NCI-H187 (cell line): ENCODE measurements at places on chromosomes 12 and 14.

DNA sequence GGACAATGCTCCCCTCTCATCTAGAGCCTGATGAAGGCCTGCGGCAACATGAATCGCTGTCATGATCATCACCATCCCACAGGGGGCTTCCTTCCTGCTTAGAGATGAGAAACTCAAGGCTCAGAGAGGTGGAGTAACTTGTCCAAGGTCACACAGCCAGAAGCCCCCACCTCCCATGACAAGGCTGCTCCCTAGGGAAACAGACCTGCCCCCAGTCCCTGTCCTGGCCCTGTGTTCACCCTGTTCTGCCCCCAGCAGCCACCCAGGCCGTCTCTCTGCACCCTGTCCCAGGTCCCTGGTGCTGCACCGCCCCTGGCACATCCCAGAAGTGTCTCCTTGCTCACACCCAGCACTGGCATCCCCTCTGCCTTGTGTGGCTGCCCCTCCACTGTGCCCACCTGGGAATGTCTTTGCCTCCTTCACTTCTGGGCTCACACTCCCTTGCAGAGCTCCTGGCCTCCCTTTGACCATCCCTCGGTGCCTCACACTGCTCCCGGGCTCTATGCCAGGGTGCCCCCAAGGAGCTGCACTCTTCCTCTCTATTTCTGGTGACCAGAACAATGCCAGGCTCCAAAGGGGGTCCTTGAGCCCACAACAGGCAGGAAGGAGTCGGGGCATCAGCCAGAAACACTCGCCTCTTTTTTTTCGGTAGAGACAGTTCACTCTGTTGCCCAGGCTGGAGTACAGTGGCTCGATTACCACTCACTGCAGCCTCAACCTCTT, 70.5 kb downstream of the BCL11B start:
- DNase-seq: no peak

DNA sequence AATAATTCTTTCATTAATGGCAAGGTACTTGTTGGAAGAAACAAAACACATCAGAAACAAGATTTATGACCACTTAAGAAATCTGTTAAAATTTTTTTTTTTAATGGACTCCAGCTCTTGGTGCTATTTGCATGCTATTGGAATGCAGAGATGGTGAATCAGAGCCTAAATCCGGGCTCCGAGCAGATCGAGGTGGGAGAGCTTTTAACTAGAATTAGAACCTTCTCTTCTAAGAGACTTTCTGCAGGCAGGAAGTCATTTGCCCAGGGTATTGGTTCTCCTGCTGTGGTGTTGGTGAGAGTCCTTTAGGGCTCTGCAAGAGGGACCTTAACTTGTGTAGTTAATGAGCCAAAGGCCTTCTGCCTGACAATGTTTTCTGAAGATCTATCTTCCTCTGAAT, 419.4 kb downstream of the SNAPC1 start:
- DNase-seq: no peak

GRCh38 chr12:86290615-86291014, 34.4 kb upstream of the MGAT4C start:
- no peak for DNase-seq

GRCh38 chr12:91379051-91379775, 196.6 kb upstream of the DCN start:
- DNase-seq: no peak

DNA sequence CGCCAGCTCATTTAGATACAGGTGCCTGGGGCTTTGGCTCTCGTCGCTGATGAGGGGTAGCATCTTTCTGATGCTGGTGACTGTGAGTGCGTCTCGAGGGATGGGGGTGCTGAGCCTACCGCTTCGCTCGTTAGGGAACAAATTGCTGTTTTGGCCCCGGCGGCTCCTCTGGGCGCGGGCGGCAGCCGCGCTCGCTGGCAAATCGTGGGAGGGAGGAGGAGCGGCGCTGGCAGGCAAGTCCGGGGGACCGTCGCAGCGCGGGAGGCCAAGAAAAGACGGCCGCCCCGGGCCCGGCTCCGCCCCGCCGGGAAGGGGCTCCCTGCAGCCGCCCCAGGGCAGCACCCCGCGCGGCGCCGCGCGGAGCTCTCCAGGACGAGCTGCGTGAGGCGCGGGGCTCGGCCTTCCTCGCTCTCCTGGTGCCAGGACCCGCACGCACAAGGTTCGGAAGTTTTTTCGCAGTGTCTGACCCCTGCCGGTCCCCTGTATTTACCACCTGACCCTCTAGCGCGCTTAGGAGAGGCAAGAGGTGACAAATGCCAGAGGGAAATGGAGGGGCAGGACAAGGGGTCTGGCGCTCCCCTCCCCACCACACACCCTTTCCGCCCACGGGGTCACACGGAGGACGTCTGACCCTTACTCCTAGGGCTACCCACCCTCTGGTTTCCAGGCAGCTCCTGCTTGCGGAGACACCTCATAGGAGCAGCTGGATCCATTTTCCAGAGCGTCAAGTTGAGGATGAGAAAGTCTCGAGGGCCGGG, 899 bp upstream of the KCNH3 start:
- no peak for DNase-seq

- DNase-seq: no peak
Measured at GRCh38 chr12:105667973-105668743, 337.7 kb downstream of the C12orf75 start.

DNA sequence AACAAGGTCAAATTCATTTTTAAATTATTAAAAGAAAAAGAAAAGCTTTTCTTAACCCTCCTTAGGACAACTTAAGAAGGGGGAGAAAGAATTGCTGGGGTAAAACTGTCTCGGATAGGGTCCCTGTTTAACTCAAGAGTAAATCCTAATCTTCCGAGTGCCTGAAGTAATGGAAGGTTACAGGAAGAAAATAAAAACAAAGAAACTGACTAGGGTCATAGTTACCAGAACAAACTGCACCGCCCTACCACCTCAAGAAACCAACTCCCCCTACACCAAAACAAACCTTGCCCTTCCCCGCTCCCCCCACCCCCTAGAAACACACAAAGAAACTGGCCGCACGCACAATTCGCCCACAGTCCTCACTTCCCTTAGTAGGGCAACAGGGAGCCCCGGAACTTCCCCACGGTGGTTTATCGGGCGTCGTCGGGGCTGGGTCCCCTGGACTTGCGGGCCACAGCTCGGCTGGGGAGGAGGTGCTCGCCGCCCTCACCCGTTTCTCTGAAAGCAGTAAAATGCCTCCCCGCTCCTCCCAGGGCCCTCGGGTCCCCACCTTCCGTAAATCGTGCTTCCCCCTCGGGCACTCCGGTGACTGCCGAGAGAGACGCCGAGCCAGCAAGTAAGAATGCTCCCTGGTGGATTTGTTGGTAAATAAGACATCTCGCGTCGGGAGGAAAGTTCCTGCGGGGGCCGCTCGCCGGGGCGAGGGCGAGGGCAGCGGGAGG, 2.4 kb downstream of the SINHCAF start:
- no peak for DNase-seq

GRCh38 chr12:116317986-116318575, 40.6 kb upstream of the MED13L start:
- no peak for DNase-seq

- DNase-seq: no peak
Measured at GRCh38 chr12:50101663-50102062, 2.1 kb upstream of the GPD1 start.

DNA sequence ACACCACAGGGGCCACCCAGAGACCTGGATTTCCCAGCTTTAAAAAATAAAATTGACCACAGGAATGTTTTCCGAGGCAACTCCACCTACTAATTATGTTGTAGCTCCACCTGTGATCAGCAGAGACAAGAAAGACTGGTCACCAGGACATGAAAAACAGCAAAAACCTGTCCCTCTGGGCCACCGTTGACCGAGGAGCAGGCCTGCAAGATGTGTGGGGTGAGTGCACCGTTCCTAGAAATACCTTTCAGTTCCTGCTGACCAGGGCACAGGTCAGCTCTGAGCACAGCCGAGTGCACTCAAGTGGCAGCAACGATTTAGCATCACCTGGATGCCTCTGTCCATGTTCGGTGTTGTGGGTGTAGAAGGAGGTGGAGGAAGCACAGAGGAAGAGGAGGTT, 16.9 kb downstream of the FZD10 start:
- DNase-seq: no peak

GRCh38 chr12:111440152-111440551, 34.4 kb downstream of the SH2B3 start:
- DNase-seq: no peak

DNA sequence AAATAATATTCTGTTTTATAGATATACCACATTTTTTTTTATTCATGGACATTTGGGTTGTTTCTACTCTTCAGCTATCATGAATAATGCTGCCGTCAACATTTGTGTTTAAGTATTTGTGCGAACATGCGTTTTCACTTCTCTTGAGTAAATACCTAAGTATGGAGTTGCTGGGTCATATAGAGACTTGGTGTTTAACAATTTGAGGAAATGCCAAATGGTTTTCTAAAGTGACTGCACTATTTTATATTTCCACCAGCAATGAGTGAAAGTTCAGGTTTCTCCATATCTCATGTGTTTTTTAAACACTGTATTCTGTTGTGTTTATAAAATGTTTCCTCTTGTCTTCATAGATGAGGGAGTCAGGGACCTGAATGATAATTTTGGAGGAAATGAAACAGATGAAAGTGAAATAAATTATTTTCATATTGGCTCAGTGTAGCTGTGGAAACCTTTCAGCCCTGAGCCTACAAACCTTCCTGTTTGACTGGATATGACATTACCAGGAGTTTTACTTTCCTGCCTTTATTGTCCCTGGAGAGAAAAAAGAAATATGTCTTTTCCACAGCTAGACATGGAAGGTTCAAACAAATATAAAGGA, 26.3 kb downstream of the DAAM1 start:
- DNase-seq: no peak

GRCh38 chr12:133231001-133231400, 4.7 kb downstream of the ANHX start:
- no peak for DNase-seq

DNA sequence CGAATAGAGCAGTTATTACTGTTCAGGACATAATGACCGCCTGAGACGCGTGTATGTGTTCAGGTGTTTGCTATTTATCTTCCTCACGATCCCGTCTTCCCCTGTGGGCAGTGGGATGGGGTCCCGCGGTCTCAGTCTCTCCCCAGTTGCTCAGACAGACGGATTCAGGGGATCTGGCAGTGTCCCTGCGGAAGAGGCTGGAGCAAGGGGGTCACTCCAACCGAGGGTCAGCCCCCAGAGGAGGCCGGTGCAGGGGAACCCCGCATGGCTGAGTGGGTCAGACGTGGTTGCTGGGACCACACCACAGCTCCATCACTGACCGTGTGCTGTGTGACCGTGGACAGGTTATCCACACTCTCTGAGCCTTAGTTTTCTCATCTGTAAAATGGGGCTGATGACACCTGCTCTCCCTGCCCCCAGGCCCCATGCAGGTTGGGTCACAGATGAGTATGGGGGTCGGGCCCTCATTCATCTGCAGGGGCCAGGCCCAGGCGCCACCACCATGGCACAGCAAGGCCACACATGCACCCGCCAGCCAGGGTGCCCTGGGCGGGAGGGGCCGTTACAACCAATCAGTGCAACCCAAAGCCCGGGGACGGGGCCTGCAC, 5.2 kb downstream of the MMP17 start:
- no peak for DNase-seq

DNA sequence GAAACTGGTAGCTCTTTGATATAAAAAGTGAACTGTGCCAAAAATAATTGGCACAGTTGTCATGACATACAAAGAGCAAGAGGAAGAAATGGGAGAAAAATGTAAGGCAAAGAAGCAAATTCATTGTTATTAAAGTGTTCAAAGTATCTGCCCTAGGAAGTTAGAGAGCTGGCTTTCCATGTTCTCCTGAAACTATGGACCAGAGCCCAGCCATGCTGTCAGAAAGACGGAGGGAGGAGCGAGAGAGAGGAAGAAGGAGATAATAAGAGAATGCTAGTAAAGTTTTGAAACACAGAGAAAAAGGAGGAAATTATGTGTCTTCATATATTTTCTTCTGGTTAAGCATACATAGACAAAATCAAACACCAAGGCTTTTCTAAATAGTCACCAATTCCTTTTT, 78.1 kb upstream of the PELI2 start:
- DNase-seq: no peak

DNA sequence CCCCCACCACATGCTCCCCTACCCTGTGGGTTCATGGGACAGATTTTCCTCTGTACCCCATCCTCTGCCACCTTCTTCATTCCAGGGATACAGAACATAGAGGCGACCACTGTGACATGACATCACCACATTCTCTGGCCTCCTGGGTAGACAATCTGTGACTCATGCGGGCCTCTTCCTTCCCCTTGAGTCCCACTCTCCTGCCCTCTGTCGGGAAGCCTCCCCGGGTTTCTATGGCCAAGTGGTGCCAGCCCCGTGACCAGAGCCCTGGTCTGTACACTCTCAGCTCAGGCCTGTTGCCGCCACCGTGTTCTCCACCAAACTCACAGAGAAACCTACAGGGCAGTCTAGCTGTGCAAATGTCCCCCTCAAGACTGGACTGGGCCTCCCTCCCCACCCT, 8.0 kb downstream of the CLMN start:
- no peak for DNase-seq

DNA sequence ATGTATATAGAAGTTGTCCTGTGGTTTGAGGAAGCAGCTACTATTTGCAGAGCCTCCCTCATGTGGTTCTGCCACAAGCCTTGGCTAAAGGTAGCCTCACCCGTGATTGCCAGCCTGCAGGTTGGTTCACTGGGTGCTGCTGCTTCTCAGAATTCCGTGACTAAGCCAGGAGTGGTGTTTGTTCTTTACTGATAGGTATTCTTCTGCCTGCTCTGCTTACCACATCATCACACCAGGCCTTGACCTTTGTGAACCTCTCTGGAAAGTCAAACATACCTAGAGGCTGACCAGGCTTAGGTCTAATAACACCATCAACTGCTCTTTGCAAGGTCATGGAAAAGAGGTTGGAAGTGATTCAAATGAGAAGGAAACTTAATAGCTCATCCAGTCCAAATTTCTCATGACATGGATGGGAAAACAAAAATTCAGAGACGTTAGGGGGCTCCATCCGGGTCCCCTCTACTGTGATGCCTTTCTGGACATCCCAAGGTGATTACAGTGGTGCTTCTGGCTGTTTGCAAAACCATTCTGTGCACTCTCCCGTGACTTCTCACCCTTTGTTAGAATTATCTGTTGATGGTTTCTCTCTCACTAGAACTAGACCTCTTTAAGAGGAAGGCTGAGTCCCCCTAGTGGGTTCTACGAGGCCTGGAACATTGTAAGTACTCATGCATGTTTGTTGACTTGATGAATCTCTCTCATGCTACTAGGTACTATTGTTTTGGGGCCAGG, 8.5 kb upstream of the SOCS2 start:
- DNase-seq: no peak

- no peak for DNase-seq
Measured at GRCh38 chr12:48422060-48422459, 50.3 kb upstream of the ANP32D start.

- DNase-seq: no peak
Measured at GRCh38 chr12:131917711-131918306, 11.3 kb upstream of the PUS1 start.

- no peak for DNase-seq
Measured at GRCh38 chr14:75432411-75432810, 4.6 kb downstream of the JDP2 start.
